CD4-positive, alpha-beta T cell treated with Interleukin-15 for 1 hour (primary cell): ENCODE measurements at places on chromosomes 6 and 20.
A peak's percentile ranks its signal among the peaks of the same experiment; 100 is the strongest.

GRCh38 chr6:13256266-13257001 lies 71.9 kb downstream of the TBC1D7 start:
- no peak for DNase-seq

DNA sequence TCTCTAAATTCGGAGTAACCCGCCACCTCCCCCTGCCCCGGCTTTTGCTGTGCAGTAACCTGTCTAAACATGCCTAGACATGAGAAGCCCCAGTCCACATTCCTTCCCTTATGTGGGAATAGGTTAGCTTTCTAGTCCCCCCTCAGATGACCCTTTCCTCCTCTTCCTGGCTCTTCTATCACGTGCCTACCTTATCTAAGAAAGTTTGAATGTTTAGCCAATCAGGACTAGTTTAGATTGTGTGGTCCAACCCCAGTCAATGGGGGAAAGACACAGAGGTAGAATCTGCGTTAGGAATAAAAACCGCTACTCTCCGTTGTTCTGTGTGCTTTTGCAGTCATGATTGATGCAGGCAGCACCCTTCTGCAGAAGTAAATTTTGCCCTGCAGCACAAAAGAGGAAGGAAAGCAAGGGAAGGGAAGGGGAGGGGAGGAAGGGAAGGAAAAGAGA lies 69.0 kb upstream of the CD93 start:
- DNase-seq: no peak

DNA sequence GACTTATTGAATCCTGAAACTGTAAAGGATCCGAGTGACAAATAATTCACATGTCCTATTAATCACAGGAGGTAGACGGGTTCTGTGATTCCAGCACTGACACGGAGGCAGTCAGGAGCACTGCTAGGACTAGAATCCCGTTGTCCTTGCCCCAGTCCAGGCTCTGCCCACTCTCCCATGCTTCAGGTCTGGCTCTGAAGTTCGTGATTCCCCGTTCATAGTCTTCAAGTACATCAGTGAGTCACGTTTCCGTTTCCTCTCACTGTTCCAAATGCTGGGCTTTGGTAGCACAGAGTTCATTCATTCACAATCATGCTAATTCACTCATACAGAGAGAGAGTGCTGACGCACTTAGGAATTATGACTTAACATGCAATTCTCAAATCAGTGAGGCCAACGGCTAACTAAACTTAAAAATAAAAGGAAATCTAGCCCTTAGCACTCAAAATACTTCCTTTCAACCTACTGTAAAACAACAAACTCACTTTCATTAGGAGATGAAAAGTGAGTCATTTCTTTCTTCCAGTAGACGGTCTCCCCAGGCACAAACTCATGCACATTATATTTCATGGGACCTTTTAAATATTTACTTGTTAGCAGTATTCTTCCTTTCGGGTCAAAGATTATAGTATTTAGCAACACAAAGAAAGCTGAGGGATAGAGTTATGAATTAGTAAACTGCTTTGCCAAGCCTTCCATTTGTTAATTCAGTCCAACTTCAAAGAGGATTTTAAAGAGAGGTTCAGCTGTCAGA lies 94.0 kb upstream of the NHSL1 start:
- peak; percentile 68 for DNase-seq

DNA sequence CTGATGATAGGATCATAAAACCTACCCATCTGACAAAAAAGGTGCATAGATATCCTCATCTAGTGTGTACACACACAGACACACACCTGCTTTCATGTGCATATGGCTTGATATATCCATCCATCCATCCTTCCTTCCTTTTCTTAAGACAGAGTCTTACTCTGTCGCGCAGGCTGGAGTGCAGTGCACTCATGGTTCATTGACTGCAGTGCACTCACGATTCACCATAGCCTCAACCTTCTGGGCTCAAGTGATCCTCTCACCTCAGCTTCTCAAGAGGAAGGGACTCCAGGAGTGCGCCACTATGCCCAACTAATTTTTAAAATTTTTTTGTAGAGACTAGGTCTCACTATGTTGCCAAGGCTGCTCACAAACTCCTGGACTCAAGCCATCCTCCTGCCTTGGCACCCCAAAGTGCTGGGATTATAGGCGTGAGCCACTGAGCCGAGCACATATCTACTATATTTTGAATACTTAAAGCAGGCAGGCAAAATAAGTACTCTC lies 27.1 kb downstream of the ADNP start:
- no peak for DNase-seq

DNA sequence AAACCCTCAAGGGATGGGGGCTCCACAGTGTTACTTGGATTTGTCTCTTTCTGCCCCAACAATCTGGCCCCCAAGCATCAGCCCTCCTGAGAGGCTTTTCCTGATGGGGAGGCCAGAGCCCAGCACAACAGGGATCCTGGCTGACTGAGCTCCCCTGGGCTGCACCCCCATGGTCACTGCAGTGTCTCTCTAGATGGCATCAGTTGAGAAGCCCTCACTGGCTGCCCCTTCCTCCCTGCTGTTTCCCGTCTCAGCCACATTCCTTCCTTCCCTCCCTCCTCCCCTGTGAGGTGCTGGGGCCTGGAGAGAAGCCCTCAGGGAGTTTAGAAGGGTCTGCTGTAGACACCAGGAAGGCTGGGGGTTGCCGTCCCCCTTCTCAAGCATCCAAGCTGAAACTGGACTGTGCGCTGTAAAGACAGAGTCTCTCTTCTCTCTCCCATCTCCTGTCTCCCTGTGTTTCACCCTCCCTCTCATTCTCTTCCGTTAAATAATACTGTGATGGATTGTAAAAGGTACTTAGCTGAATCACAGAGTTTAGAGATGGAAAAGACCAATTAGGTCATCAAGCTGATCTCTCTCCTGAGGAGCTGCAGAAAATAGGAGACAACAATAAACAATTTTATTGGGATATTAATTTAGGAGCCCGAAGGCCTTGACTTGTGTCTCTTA lies 29.7 kb downstream of the SAYSD1 start:
- DNase-seq: no peak

DNA sequence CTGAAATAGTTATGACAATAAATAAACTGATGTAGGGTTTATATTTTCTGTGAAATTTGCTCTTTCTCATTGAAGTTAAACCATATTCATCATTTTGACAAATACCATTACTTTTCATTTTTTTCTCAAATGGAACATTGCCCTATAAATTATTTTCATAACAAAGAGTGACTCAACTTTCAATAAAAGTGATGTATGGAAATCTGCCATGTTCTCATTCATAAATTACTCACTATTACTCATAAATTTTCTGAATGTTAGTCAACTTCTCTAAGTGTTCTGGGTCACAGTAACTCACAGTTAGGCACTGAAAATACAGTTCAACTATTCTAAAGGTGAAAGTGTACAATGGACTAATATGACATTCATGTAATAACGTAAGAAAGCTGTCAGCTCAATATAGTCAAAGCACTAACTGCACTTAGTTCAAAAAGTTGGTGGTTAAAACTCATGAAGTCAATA lies 19.0 kb upstream of the STX11 start:
- no peak for DNase-seq

DNA sequence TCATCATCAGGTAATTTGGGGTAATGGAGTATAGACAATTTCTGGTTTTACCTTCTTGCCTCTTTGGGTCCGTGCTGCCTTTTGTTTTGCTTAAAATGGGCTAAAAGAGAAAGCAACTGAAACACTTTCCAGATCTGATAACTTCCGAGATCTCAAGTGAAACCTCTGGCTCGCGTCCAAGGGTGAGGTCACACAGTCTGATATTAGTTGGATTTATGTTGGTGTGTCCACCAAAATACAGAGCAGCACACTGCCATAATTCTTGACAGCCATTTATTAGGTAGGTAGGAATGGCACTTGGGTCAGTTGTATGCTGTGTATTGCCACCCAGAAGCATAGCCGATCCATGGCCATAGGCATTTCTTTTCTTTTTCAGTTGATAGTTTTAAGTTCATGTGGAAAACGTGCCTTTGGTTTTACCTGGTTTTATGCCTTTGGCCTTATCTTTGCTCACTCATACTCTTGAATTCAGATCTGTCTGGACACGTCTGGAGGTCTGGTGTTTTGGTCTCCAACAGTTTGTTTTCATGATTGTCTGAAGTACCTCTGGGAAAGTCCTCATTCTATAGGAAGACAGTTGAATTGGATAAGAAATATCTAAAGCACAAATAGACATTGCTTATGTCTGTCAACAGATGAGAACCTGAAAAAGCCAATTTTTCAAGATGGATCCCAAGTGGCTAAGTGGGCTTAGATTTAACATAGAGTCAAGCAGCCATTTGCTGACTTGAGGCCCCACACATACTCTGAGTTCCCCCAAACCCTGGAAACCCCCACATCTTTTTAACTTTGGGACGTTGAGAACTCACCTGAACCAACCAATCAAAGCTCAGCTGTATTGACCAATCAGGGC lies 320.8 kb downstream of the SOX4 start:
- peak; percentile 38 for DNase-seq

- DNase-seq: no peak
These were observed 78.4 kb upstream of the HS3ST5 start for GRCh38 chr6:114421199-114421598.
